T-helper 2 cell treated with Interferon-gamma antibody and Interleukin-4, amounts not matched to agents 5 μg/mL and 100 μg/mL, for 36 hours (primary cell): ENCODE measurements at places on chromosomes 13 and 19.

DNA sequence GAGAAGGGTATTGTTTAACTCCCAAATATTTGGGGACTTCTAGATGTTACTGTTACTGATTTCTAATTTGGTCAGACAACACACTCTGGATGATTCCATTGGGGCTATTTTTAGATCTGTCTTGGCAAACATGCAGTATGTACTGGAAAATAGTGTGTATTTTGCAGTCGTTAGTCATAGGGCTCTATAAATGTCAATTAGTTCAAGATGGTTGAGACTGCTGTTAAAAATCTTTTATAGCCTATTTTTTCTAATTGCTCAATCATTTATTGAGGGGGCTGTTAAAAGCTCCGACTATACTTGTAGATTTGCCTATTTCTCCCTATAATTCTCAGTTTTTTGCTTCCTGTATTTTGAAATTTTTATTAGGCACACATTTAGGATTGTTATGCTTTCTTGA is 31.4 kb downstream of the PPP5C start:
- DNase-seq, result no peak
- H3K4me3 ChIP-seq, result no peak overlapping the region
- H3K27me3 ChIP-seq, result no peaks in the 10 kb centered on the region
- H3K27ac ChIP-seq, result no peak overlapping the region

DNA sequence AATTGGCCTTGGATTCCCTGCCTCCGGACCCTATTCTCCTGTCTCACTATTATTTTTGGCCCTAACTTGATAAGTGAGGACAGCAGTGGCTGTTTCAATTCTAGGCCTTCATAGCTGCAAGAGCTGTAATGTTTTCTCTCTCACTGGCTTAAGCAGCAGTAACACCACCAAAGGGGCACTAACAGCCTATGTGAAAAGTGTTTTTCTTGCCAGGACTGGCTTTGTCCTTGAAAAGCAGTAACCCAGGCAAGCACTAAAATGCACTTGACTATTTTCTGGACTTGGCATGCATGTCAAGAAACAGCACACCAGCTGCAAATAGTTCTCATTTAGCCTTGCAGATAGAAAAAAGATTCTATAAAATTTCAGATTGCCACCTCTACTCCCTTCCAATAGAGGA is 9.3 kb upstream of the FBXL3 start:
- H3K4me1 ChIP-seq, result peaks cover 2% of the 10 kb centered on the region
- H3K27me3 ChIP-seq, result no peaks in the 10 kb centered on the region
- no peak for DNase-seq
- H3K36me3 ChIP-seq, result peaks cover 2% of the 10 kb centered on the region
- no peak overlapping the region for H3K27ac ChIP-seq

DNA sequence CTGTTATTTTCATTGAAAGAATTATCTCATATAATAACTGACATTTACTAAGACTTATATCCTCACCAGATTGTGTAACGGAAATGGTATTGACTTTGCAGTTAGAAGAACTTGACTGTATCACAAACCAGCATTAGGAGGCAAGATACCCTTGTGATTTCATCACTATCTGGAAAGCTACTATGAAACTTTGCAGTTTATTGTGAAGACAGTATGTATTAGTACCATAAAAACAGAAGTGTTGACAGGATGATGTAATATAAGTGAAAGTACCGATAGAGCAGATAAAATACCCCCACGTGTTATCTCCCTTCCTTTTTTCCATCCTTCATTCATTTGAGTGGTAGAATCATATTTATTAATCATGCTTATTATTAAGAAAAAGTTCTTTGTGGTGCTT is 365.7 kb upstream of the KLHL1 start:
- DNase-seq, result no peak
- no peaks in the 10 kb centered on the region for H3K27me3 ChIP-seq
- H3K27ac ChIP-seq, result no peak overlapping the region
- no peaks in the 10 kb centered on the region for H3K4me1 ChIP-seq
- H3K36me3 ChIP-seq, result no peaks in the 10 kb centered on the region

DNA sequence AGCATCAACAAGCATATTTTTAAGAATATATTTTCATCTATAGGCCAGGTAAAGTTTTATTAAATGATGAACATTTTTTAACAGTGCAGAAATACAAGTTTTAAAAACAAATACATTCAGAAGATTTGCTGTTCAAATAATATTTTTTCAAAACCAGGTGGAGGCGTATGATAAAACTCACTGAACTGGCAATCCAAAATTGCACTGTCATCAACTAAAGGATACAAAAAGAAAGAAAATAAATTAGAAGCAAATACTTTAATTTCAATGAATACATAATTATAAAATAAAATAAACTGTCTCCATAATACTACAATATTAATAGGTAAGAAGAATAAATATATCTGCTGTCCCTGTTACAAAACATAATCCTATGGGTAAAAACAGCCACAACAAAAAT is 21.2 kb downstream of the SPRYD7 start:
- H3K4me3 ChIP-seq, result no peak overlapping the region
- no peaks in the 10 kb centered on the region for H3K4me1 ChIP-seq
- peaks cover 6% of the 10 kb centered on the region for H3K36me3 ChIP-seq
- no peak overlapping the region for H3K27ac ChIP-seq

- H3K36me3 ChIP-seq, result peaks cover 24% of the 10 kb centered on the region
- peak within 1 kb of the TSS; percentile 98 for H3K27ac ChIP-seq
- no peaks in the 10 kb centered on the region for H3K27me3 ChIP-seq
- H3K4me1 ChIP-seq, result peaks cover 27% of the 10 kb centered on the region
- peak within 1 kb of the TSS; percentile 87 for H3K4me3 ChIP-seq
Measured at GRCh38 chr19:43504426-43505185, at the start of gene PHLDB3. TSS of gene PHLDB3 (minus strand) at chr19:43504746. CDS start at chr19:43504118, 628 bp downstream.

- peak; percentile 55 for DNase-seq
- H3K27ac ChIP-seq, result peak overlapping the region; percentile 95
- no peaks in the 10 kb centered on the region for H3K27me3 ChIP-seq
- H3K4me1 ChIP-seq, result peaks cover 30% of the 10 kb centered on the region
- H3K36me3 ChIP-seq, result peaks cover 16% of the 10 kb centered on the region
Measured at GRCh38 chr13:19864024-19864745, 736 bp upstream of the ZMYM5 start.

- DNase-seq, result no peak
- H3K36me3 ChIP-seq, result no peaks in the 10 kb centered on the region
- H3K4me1 ChIP-seq, result no peaks in the 10 kb centered on the region
- no peaks in the 10 kb centered on the region for H3K27me3 ChIP-seq
- no peak overlapping the region for H3K4me3 ChIP-seq
- H3K27ac ChIP-seq, result no peak overlapping the region
Measured at GRCh38 chr13:75052616-75053015, 429.4 kb downstream of the TBC1D4 start.

DNA sequence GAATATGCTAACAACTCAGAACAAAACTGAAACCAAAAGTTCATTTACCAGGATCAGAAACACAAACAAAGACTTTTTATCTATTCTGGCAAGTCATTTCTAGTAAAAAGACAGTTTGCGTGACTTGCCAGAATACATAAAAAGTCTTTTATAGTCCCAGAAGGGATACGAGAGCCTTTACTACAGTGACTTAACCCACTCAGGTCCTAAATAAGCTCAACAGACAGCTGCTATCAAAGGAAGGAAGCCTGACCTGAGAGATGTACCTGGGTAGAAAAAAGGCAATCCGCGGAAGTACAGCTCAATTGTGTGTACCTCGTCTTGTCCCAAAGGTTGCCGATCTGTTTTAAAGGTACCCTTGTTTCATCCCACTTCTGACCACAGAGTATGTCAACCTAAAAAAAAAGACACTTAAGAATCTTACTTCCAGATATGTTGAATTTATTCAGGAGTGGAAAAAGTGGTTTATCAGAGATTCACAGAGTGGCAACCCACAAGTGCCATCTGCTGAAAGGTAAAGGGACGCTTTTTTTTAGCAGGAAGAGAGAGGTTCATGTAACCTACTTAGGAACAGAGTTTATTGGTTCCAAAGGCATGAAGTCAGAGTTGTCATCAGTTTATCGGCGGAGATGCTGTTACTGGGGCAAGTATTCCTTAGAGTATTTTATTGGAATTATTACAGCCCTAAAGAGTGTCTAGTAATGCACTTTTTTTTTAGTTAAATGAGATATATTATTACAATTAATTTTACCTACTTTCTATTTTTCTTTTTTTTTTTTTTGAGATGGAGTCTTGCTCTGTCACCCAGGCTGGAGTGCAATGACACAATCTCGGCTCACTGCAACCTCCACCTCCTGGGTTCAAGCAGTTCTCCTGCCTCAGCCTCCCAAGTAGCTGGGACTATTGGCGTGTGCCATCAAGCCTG is 69.7 kb upstream of the C1QTNF9B start:
- peak; percentile 35 for DNase-seq
- no peaks in the 10 kb centered on the region for H3K36me3 ChIP-seq
- peaks cover 31% of the 10 kb centered on the region for H3K4me1 ChIP-seq
- peak overlapping the region; percentile 89 for H3K27ac ChIP-seq
- H3K27me3 ChIP-seq, result peaks cover 3% of the 10 kb centered on the region

GRCh38 chr19:29943615-29944014 is 1.6 kb downstream of the URI1 start:
- DNase-seq, result no peak
- H3K27me3 ChIP-seq, result no peaks in the 10 kb centered on the region
- peaks cover 20% of the 10 kb centered on the region for H3K36me3 ChIP-seq
- H3K4me3 ChIP-seq, result peak overlapping the region; percentile 97
- peaks cover 44% of the 10 kb centered on the region for H3K4me1 ChIP-seq

GRCh38 chr13:74794147-74794546 is 659.9 kb upstream of the KLF12 start:
- H3K27ac ChIP-seq, result no peak overlapping the region
- no peaks in the 10 kb centered on the region for H3K27me3 ChIP-seq
- H3K36me3 ChIP-seq, result no peaks in the 10 kb centered on the region
- no peaks in the 10 kb centered on the region for H3K4me1 ChIP-seq

DNA sequence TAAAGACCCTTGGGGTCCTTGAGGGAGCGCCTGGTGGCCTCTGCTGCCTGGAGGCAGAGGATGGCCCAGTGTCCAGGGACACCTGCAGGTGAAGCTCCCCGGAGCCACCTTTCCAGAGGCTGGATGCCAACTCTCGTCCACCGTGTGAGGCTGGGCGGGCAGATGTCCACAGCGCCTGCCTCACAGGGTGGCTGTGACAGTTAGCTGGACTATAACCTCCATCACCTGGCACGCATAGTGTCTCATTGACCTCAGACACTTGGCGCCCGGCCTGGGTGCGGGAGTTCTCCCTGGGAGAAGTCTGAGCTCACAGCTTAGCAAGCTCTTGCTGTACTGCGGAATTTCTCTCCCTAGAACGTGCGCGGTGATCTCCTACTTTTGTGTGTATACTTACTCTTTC is 9.8 kb downstream of the BICRA start:
- no peak for DNase-seq
- no peaks in the 10 kb centered on the region for H3K27me3 ChIP-seq
- no peak overlapping the region for H3K4me3 ChIP-seq
- no peak overlapping the region for H3K27ac ChIP-seq
